ENCODE measurements at places on chromosomes 5 and 9. TPM values are rescaled to one million over a fixed set of nuclear protein-coding genes. Genes with fewer than 3 reads are reported as not detected.

- H3K36me3 ChIP-seq = no peaks in the 10 kb centered on the region
- H3K27me3 ChIP-seq = peaks cover 61% of the 10 kb centered on the region
- H3K4me3 ChIP-seq = no peak overlapping the region
- no peak for DNase-seq
- no peaks in the 10 kb centered on the region for H3K4me1 ChIP-seq
- H3K27ac ChIP-seq = no peak overlapping the region
These were observed 65.5 kb upstream of the DMRT3 start for GRCh38 chr9:911005-911404.

GRCh38 chr5:126877602-126878001 lies 100.7 kb downstream of the LMNB1 start:
- H3K27me3 ChIP-seq = no peaks in the 10 kb centered on the region
- no peak for DNase-seq
- no peaks in the 10 kb centered on the region for H3K36me3 ChIP-seq
- H3K4me3 ChIP-seq = no peak overlapping the region
- H3K27ac ChIP-seq = peak overlapping the region; percentile 49

Gene RAPGEF1
- 61.5 TPM for total RNA-seq

Gene NIPAL4
- total RNA-seq = not detected

DNA sequence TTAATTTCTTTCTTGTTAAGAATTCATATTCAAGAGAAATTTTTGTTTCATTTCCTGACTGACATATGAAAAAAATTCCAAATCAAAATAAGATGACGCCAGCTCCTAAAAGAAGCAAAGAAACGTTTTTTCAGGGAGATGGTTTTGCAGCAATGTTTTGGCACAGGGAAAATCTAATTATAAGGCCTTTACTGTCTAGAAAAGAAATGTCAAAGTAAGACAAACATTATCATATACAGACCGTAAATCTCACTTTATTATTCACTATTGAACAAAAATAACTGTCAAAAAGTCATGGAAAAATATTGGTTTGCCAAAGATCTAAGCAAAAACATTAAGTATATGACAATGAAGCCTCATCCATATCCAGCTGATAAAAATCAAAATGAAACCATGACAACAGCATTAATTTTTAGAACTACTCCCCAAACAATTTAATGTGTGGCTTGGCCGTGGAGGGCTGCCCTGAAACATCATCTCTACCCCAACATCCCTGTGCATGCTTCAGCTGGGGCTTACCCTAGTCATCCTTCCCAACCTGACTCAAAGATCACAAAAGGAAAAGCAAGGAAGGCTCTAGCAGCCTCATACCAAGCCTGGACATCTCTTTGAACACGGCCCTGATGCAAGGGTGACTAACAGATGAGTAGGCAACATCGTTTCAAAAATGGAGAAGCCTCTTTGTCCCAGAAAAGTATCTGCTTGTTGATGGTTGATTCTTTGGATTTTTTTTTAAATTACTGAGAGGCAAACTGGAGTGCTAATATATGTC lies 95.6 kb downstream of the ARSB start:
- H3K4me3 ChIP-seq = no peak overlapping the region
- no peaks in the 10 kb centered on the region for H3K4me1 ChIP-seq
- no peak for DNase-seq
- H3K27ac ChIP-seq = no peak overlapping the region
- no peaks in the 10 kb centered on the region for H3K27me3 ChIP-seq

Gene ADRA1B
- total RNA-seq = not detected

DNA sequence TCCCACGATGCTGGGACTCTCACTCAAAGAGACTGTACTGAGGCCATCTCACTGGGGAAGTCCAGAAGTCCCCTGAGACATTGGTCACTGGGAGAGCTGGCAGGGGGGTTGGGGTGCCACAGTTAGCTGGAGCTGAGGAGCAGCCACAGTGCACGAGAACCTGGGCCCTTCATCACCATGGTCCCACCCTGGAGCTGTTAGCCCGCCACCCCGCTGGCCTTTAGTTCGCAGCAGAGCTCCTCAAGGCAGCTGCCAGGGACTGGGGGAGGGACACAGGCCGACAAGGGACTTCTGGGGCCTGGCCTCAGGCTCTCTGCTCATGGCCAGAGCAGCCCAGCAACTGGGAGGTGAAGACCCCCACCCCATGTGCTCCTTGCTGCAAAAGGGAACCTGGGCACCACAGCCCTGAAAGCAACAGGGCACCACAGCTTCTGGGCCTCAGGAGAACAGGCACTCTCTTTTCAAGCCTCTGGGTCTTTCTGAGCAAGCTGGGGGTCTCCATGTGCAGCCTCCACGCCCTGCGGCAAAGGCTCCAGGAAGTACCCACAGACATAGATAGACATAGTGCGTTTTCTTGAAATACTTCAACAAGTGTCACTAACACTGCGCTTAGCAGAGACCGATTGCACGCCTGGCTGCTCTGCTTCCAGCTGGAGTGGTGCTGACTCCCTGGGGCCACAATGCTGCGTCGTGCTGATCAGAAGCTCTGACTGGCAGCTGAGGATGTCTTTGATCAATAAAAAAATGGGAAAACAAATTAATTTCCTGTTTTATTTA lies 46.0 kb downstream of the VAV2 start:
- no peaks in the 10 kb centered on the region for H3K36me3 ChIP-seq
- DNase-seq = no peak
- H3K27me3 ChIP-seq = no peaks in the 10 kb centered on the region
- H3K4me3 ChIP-seq = no peak overlapping the region
- no peak overlapping the region for H3K27ac ChIP-seq

Gene PCDHGC3
- 103 TPM for total RNA-seq

- no peaks in the 10 kb centered on the region for H3K27me3 ChIP-seq
- H3K27ac ChIP-seq = no peak overlapping the region
- H3K4me1 ChIP-seq = no peaks in the 10 kb centered on the region
- no peaks in the 10 kb centered on the region for H3K36me3 ChIP-seq
These were observed 106.5 kb upstream of the PARP8 start for GRCh38 chr5:50559955-50560354.
